Myocyte (in vitro differentiated cells): ENCODE measurements at places on chromosomes 7 and 10. TPM values are rescaled to one million over a fixed set of nuclear protein-coding genes. Genes with fewer than 3 reads are reported as not detected.

Gene WEE2
- not detected in 2 replicates for total RNA-seq

Gene GRID1
- not detected in 2 replicates for total RNA-seq

- no peak for DNase-seq
Observed at GRCh38 chr10:12186323-12186722, 9.4 kb downstream of the NUDT5 start.

Gene PRSS1
- total RNA-seq, result not detected in 2 replicates

Gene OR2A7
- not detected in 2 replicates for total RNA-seq

- DNase-seq, result peak; percentile 5
Observed at GRCh38 chr10:14971867-14972448, 12.8 kb downstream of the MEIG1 start.

Gene TACR2
- total RNA-seq, result 0.08 TPM in 1 of 2 replicates, not detected in the other

- no peak for DNase-seq
Observed at GRCh38 chr7:2687881-2688318, at the start of gene AMZ1. TSS of gene AMZ1 (plus strand) at chr7:2688202. CDS start at chr7:2700452, 12,250 bp downstream.

Gene SUV39H2
- total RNA-seq, result 8.8 and 10.3 TPM in 2 replicates

- DNase-seq, result no peak
Observed at GRCh38 chr10:30378201-30378995, 29.3 kb upstream of the MTPAP start.

Gene GALNT17
- 3.5 and 6.2 TPM in 2 replicates for total RNA-seq

GRCh38 chr10:127168261-127168660, 28.1 kb downstream of the INSYN2A start:
- no peak for DNase-seq

- peak; percentile 97 for DNase-seq
Observed at GRCh38 chr7:71615017-71615416, 483.1 kb downstream of the GALNT17 start.

Gene PVRIG
- not detected in 2 replicates for total RNA-seq

- DNase-seq, result no peak
Observed at GRCh38 chr7:150322833-150323681, at the start of the genes ACTR3C and LRRC61. TSS of gene ACTR3C (minus strand) at chr7:150323545. CDS start at chr7:150295296, 28,249 bp downstream. TSS of gene LRRC61 (plus strand) at chr7:150323355. CDS start at chr7:150336862, 13,507 bp downstream.

GRCh38 chr10:59655309-59655708, 54.3 kb downstream of the SLC16A9 start:
- DNase-seq, result no peak
